CD4-positive, alpha-beta T cell treated with Interleukin-6 for 4 hours (primary cell): ENCODE measurements at places on chromosomes 1 and 21.

DNA sequence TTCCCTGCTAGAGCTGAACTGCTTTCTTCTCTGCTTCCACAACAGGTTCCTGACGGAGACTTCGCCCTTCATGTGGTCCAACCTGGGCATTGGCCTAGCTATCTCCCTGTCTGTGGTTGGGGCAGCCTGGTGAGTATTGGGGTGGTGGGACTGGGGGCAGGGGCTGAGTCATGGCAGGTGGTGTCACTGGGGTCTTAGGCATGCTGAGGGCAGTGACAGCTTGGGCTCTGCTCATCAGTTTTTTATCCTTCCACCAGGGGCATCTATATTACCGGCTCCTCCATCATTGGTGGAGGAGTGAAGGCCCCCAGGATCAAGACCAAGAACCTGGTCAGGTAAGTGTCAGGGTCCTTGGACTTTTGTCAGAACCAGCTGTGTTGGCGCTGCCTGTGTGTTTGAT, 1.3 kb downstream of the ATP6V0B start:
- DNase-seq, result no peak

DNA sequence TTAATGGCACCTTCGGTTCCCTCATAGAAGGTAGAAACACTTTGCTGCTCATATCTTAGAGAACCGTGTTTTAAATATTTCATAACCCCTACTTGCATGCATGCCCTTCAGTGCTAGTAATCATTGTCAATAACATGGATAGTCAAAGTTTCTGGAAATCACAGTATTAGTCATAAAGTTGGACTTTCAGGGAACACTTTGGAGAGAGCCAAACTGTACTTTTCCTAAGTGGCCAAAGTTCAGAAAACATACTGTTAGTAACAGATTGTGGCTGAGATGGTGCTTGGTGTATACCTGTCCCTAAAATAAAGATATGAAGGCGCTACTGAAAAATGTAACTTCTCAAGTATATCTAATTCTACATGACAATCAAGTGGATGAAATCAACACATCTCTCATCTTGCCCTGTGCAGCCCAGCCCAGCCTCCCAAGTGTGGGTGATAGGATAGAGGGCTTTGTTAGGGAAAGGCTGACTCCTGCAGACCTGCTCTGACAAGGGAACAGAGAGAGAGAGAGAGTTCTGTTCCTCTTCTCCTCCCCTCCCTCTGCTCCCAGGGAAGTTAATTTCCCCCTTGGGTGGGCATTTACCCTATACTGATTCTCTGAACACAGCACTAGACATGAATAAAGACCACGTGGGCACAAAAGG, 14.4 kb downstream of the MYOC start:
- DNase-seq, result no peak

DNA sequence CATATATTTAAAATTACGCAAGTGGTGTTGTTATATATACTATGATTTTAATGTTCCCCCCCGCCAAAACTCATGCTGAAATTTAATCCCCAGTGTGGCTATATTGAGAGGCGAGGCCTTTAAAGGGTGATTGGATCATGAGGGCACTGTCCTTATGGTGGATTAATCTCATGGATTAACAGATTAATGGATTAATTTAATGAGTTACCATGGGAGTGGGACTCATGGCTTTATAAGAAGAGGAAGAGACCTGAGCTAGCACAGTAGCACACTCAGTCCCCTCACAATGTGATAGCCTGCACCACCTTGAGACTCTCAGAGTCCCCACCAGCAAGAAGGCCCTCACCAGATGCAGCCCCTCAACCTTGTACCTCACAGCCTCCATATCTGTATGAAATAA, 34.8 kb downstream of the C1orf198 start:
- no peak for DNase-seq

GRCh38 chr1:55067022-55067778, 27.9 kb downstream of the PCSK9 start:
- no peak for DNase-seq

DNA sequence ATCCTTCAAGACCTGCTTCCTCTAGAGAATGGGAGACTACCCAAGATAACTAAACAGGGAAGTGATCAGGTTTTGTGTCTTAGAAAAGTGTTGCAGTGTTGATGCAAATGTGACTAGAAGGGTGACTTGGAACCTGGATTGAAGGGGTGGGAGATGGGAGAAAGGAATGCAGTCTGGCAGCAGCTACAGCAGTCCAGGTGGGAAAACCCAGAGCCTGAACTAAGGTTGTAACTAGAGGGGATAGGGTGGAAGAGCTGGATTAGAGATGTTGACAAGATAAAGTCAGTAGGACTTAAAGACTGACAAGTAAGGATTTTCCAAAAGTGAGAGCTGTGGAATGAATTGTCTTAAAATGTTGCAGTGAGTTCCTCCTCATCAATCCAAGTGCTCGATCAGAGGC, 7.1 kb upstream of the SHISA4 start:
- no peak for DNase-seq

- peak; percentile 13 for DNase-seq
Measured at GRCh38 chr1:150813028-150813707, 5.1 kb upstream of the CTSK start.

DNA sequence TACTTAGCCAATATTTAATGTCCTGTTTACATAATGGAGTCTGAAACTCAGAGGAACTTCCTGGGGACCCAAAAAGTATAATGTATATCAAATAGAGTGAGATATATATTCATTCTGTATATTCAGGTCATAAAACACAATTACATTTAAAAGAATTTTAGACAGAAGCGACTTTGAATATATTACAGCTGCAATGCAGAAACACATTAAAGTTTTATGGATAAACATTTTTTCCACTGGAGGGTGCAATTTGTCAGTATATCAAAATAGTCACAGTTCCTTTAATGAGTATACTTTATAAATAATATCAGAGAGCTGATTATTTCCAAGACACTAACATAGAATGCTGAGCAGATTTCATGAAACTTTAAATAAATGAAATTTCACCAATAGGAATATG, 43.9 kb upstream of the CRB1 start:
- no peak for DNase-seq

- DNase-seq, result no peak
Measured at GRCh38 chr1:90879281-90879680, 142.6 kb downstream of the ZNF644 start.

- no peak for DNase-seq
Measured at GRCh38 chr21:28687586-28687985, 305.1 kb downstream of the LTN1 start.

DNA sequence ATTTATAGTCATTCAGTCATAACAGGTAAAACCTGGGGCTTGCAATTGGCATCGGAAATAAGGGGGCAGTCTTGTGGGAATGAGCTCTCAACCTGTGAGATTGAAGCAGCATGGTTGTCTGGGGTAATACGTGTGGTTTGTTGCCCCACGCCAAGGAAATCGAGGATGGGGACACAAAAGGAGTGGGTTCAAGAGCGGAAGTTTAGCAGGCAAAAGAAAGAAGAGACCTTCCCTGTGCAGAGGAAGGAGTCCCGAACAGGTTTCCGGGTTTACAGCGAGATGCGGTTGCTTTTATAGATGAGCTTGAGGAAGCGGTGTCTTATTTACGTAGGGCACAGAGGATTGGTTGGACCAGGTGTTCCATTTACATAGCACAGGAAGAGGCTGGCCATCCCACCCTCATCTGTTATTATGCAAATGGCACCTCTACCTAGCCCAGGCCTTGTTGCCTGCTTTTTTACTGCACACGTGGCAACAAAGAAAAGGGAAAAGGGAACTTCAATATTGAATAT, 37.3 kb downstream of the IFNAR1 start:
- peak; percentile 75 for DNase-seq

DNA sequence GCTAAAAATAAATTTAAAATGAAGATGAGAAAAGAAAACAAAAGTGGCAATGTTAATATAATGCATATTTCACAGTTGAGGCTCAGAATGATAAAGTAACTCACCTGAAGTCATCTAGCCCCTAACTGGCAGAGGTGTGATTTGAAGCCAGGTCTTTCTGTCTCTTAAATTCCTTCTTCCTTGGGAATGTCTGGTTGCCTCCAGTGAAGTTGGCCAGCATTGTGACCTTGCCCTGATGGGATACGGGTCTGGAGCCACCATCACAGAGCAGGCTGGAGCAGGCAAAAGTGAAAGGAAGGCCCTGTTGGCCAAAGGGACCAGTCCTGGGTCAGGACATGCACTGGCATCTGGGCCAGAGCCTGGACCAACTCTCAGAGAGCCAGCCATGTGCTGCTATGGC, 111.7 kb downstream of the EPHB2 start:
- DNase-seq, result no peak

DNA sequence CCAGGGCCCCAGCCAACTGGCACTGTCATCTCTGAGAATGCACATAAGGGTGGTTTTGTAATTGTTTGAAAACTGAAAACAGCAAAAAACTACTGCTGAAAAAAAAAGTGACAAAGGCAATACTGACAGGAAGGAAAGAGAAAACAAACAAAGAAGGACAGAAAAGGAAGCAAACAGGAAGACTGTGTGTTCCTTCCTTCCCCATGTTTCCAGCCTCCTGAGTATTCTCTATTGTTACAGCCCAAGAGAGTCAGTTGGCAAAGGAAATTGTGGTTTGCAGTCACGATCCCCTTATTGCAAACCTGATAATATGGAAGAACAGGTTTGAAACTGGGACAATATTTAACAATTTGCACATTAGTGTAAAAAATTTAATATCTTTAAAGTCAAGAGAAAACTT, 1177.6 kb downstream of the PLA2G4A start:
- DNase-seq, result no peak

DNA sequence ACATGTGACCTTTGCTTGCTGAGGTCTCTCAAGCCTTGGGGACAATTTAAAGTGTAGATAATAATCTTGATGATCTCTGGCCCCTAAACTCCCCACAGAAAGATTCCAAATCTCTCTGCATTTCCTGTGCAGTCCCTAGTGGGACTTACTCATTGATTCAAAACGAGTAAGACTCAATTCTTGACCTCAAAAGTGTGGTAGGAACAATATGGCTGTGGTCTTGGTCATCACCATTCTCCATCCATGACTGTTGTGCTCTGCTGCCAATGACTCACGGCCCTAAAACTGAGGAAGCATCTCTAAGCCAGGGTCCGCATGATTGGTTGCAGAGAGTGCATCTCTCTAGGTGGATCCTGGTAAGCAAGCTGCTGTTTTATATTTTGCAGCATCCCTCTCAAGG, 268.0 kb downstream of the PTGER3 start:
- no peak for DNase-seq

DNA sequence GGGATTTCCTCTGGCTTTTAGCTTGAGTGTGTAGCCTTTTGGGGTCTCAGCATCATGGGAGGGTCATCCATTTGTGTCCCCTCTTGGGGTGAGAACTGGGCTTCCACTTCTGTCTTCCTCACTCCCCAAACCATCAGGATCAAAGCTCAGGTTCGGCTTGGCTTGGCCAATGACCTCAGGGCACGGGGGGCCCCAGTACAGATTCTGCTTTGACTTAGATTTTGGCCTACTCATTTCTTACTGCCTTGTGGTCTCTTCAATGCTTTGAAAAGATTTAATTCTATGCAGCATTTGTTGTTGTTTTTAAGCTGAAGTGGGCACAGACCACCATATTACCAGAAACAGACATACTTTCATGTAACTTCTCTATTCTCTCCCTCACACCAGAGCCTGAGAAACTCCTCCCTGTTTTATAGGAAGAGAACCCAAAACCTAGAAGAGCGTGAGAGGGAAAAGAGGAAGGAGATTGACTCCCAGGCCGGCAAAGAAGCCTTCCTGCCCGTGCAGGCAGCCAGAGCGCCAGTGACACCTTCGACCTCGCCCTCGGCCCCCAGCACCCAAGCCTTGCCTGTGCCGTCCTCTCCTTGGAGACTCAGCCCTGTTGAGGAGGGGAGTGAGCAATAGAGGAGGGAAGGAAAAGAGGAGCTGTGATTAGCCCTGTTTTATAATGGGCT, 1.9 kb upstream of the S100A3 start:
- DNase-seq, result no peak

GRCh38 chr1:234849832-234850231, 239.9 kb upstream of the IRF2BP2 start:
- DNase-seq, result no peak

GRCh38 chr1:208778417-208778816, 534.2 kb upstream of the PLXNA2 start:
- no peak for DNase-seq

GRCh38 chr1:157512036-157512969, 40.0 kb downstream of the FCRL5 start:
- DNase-seq, result no peak

DNA sequence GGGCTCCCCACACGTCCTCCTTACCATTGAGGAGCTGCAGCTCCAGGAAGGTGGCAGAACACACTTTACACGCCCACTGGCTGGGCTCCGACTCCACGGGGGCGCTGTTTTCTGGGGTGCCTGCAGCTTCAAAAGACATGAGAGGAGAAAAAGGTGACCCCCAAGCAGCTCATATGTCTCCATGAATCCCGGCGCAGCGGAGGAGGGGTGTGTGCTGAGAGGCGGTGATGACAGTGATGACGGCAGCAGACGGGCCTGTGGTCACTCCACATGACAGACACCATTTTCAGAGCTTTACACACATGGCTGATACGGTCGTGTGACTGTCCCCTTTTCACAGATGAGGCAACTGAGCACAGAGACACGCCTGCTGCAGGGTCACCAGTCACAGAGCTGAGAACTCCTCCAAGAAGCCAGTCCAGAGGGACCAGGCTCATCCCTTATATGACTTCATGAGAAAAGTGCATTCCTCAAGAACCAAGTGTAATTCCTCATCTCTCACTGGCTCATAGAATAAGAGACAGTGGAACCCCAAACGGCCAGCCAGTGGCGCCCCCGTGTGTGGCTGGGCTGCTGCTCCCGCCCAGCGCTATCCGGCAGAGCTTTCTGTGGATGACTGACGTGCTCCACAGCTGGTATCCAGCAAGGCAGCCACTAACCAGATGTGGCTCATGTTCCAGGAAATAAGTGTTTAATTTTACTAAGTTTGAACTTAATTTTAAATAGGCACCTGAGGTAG, 31.9 kb downstream of the PRDM15 start:
- DNase-seq, result no peak

- DNase-seq, result no peak
Measured at GRCh38 chr21:44750675-44751025, 39.3 kb upstream of the TSPEAR start.
